Smooth muscle cell of the brain vasculature (primary cell): ENCODE measurements at places on chromosomes 6 and 20.

DNA sequence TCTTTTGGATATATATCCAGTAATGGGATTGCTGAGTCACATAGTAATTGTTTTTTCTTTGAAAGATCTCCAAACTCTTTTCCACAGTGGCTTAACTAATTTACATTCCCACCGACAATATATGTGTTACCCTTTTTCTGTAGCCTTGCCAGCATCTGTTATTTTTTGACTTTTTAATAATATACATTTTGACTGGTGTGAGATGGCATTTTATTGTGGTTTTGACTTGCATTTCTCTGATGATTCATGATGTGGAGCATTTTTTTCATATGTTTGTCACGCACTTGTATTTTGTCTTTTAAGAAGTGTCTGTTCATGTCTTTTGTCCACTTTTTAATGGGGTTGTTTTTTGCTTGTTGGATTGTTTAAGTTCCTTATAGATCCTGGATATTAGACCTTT lies 58.9 kb upstream of the OPRM1 start:
- no peak for DNase-seq

DNA sequence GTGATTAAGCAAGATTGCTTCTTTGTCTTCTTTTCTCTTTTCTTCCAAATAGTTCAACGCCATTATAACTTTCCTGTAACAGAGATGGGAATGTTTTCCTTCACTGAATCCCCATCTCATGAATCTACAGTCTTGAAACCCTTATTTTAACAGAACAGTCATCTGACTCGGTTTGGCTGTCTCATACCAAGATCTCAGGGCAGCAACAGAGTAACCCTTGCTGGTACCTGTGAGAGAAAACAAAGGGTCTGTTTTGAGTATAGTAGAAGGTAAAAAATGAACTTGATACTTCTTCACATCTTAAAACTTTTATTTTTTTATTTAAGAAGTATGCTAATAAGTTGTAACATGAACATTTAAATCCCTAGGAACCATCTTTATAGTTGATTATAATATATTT lies 19.6 kb upstream of the DSE start:
- no peak for DNase-seq

GRCh38 chr6:30263734-30264133 lies 50.5 kb upstream of the TRIM26 start:
- no peak for DNase-seq

DNA sequence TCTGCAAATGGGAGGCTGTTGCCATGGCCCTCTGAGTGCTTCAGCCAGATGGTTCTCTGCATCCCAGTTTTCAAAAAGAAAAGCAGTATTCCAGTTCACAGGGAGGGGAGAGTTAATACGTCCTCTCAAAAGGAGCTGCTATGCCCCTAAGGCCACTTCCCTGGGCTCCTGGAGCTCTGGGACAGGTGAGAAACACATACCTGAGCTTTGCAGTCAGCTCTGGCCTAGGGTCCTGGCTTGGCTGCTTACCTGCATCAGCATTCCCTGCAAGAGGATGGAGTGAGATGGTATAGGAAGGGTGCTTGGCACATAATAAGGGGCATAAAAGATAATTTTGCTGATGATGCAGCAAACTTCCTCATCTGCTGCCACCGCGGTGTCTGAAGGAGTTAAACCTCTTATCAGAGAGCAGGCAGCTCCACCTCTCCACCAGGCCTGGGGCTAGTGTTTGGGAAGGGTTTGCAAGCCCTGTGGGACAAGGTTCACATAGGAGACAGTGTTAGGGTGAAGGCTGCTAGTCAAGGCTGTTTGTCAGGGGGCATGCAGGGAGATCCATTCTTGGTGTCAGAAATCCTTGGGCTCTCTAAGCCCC lies 62.7 kb downstream of the SLC24A3 start:
- no peak for DNase-seq

GRCh38 chr6:154297721-154298120 lies 58.9 kb downstream of the IPCEF1 start:
- no peak for DNase-seq

GRCh38 chr20:44911264-44911921 lies 1.5 kb downstream of the PABPC1L start:
- DNase-seq = no peak

DNA sequence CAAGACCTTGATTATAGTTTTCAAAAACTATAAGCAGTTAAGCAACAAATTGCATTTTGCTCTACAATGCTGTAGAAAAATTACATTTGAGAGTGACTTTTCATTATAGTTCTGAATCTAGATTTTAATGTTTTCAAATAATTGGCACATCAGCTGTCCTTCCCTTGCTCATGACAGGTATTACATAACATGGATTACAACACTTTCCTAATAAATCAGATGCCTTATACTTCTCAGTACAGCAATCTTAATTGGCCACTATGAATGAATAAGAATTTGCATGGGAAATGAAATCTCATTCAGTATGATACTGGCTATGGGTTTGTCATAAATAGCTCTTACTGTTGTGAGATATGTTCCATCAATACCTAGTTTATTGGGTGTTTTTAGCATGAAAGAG lies 29.9 kb downstream of the HSF2 start:
- DNase-seq = no peak

GRCh38 chr20:57342829-57343228 lies 8.2 kb upstream of the RAE1 start:
- no peak for DNase-seq

DNA sequence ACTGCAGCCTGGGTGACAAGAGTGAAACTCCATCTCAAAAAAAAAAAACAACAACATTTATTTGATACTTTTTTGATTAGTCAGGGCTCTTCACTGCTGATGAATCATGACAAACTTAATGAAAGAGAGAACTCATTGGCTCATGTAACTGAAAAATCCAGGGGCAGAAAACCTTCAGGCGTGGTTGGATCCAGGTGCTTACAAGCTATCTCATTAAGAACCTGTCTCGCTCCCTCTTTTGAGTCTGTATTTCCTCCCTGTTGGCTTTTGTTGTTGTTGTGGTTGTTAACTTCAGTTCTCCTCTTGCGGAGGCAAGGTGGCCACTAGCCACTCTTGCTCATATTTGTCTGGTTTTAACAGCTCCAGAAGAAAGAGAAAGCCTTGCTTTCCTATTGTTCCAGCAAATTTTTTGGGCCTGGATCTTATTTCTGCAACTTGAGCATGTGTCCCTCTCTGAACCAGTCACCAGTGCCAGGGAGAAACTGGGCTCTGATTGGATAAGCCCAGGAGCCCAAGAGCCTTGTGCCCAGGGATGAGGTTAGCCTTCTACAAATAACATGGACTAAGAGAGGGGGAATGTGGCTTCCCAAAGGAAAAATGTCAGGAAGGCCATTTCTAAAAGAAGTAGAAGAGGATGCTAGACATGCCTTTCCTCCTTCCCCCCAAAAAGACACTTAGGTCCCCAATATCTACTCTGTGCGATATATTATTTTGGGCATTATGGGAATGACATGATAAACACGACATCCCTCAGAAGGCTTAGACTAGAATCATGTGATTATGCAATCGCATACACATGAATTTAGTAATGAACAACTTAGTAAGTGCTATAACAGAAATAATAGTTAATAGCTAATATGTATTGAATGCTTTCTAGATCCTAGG lies 64.5 kb downstream of the PHACTR2 start:
- DNase-seq = no peak

DNA sequence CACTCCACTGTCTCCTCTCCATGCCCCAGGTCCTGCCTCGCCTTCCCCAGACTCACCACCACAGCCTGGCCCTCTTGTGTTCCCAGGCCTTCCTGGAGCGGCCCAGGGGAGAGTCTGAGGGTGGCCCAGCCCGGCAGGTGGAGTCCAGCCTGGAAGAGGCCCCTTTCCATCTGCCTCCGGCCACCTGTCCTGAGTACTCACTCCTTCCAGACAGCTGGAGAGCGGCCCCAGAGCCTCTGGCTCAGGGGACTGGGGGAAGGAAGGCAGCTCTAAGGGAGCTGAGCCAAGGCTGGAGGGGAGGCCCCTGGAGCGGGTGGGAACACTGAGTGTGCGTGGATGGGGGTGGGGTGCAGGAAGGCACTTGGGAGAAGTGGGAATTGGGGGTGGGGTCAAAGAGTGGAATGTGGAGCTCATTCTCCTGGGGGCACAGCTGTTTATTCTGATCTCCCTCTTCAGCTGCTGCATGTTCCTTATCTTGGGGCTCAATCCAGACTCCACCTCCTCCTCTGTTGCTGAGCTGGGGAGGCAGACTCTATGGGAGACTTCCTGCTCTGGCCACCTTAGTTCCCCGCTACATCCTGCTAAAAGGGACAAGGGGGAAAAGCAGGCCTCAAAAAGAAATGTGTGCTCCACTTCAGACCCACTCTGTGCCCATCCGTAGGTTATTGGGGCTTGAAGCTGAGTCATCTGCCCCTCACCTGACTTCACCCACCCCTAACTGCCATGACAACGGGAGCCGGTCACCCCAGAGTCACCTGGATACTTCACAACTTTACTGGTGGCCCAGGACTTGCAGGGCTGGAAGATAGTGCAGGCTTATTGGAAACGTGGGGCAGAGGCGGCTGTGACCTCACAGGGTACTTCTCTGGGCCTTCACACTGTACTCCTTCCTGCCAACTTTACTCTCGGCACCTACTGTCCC lies 19.5 kb upstream of the TAF8 start:
- DNase-seq = no peak

DNA sequence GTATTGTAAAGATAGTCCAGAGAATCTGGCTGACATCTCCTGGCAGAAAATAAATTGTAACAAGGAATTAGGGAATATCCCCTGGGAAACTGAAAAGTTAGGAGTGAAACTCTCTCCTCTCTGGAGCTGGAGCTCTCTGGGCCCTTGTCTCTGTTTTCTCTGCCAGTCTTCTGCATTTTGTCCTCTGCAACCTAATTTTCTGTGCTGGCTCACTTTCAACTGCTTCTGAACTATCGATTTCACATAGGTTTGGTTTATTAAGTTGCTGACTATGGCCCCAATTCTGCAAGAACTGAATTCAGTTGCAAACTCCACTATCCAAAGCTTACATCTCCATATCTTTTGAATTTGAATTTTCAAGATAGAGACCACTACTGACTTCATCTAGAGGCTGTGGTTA lies 9.3 kb downstream of the TCF21 start:
- no peak for DNase-seq

DNA sequence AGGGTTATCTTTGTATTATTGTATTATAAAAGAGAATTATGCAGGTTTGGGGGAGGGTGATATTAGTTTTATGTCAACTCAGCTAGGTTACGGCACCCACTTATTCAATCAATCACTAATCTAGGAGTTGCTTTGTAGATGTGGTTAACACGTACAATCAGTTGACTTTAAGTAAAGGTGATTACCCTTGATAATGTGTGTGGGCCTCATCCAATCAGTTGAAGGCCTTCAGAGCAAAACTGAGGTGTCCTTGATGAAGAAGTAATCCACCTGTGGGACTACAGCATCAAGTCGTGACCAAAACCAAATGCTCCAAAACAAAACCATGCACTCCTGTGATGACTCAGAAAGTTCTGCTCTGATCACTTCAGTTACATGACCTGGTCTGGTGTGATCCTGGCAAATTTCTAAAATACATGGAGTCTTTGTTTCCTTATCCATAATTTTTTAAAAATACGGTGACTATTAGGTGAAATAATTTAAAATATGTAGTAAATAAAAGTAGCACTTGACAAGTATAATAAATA lies 114.1 kb downstream of the IYD start:
- DNase-seq = no peak

DNA sequence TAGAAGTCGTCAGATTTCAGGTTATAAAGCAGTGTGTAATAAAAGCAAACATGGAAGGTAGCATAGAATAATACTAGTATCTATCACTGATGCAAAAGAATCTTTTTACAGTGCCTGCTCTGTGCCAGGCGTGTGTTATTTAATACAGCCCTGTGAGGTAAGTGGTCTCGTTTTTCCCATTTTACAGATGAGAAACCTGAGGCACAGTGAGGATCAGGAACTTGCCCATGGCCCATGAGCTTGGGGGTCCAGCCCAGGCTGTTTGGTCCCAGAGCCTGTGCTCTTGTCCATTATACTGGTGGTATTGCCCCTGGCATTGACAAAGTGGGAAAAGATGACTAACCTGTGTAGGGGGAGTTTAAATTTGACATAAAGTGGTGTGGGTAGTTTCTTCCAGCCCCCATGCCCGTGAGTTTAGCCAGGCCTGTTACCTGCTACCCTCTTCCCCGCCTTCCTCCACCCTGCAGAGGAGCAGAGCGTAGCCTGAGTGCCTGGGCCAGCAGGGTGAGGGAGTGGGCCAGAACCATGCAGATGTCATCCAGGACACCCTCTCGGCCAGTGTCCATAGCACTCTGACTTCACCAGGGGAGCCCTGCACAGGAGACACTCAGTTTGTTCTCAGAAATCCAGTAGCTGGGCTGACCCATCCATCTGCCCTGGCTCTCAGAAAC lies 16.6 kb downstream of the WRNIP1 start:
- DNase-seq = no peak

GRCh38 chr6:75941509-75941908 lies 131.0 kb downstream of the IMPG1 start:
- DNase-seq = no peak

GRCh38 chr6:18087396-18088165 lies 34.9 kb downstream of the NHLRC1 start:
- DNase-seq = no peak

DNA sequence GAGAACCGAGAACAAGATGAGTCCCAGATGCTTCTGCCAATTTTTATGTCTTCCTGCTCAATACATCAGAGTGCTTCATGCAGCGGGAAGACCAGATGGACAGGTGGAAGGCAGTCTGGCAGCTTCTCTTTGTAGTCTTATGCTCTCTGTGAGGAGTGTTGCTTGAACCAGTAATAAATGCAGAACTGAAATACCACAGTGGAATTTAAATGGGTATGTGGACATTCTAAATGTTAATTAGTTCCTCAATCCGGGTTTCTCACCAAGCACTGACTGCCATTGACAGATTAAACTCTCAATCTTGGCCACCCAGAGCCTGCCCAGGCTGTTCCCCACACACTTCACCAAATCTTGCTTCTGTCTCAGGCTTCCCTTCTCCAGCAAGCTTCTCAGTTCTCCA lies 695.5 kb upstream of the CHD6 start:
- no peak for DNase-seq

DNA sequence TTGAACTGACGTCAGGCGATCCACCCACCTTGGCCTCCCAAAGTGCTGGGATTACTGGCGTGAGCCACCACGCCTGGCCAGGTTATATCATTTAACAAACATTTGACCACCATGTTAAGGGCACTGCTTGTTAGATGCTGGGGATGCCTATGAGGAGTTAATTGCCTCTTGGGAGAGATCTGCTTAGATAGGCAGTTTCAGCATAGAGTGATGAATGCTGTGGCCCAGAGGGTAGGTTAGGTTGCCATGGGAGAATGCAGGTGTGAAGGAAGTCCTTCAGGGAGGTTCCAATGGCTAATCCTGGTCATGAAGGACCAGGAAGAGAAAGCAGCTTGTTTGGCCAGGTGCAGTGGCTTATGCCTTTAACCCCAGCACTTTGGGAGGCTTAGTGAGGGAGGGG lies 17.0 kb downstream of the PHF20 start:
- DNase-seq = no peak

GRCh38 chr6:42331019-42331418 lies 113.4 kb upstream of the MRPS10 start:
- DNase-seq = no peak
